ENCODE measurements at places on chromosomes 6 and 20.

GRCh38 chr6:89375427-89376267 is 23.1 kb upstream of the UBE2J1 start:
- no peak for DNase-seq

GRCh38 chr20:49165611-49166010 is 22.5 kb downstream of the STAU1 start:
- DNase-seq = no peak

DNA sequence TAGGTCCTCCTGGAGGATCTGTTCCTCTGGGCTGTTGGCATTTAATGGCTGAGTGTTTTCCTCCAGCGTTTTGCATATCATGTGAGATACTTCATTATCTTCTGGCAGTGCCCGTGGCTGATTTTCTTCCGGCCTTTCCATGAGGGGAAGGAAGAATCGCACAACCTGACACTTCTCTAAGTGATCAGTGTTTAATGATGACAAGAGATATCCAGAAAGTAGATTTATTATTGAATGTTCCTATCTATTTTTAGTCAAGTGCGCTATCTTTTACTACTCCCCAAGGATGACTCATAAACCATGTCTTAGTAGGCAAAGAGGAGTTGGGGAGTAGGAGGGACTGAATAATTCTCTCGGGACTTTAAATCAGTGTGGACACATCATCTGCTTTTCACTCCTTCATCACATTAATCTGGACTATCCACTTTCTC is 149.7 kb downstream of the PLCB4 start:
- DNase-seq = no peak

DNA sequence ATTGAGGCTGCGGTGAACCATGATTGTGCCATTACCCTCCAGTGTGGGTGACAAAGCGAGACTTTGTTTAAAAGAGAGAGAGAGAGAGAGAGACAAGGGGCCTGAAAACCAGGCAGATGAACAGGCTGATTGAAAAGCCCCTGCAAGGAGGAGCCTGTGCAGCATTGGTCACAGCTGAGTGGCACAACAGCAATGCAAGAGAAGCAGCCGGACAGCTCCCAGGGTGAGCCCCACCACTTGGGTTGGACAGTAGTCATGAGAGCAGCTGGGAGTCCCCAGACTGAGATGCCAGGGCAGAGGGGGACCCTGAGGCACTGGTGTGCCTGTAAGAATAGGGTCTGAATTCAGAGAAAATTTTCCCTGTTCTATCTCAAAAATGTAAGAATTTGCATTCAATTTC is 10.2 kb downstream of the DNPH1 start:
- DNase-seq = no peak

GRCh38 chr6:45310118-45310788 is 17.9 kb upstream of the RUNX2 start:
- DNase-seq = no peak

GRCh38 chr6:10692965-10693538 is 1.4 kb downstream of the C6orf52 start:
- DNase-seq = no peak

GRCh38 chr6:52984247-52984646 is 10.8 kb downstream of the GSTA4 start:
- no peak for DNase-seq

DNA sequence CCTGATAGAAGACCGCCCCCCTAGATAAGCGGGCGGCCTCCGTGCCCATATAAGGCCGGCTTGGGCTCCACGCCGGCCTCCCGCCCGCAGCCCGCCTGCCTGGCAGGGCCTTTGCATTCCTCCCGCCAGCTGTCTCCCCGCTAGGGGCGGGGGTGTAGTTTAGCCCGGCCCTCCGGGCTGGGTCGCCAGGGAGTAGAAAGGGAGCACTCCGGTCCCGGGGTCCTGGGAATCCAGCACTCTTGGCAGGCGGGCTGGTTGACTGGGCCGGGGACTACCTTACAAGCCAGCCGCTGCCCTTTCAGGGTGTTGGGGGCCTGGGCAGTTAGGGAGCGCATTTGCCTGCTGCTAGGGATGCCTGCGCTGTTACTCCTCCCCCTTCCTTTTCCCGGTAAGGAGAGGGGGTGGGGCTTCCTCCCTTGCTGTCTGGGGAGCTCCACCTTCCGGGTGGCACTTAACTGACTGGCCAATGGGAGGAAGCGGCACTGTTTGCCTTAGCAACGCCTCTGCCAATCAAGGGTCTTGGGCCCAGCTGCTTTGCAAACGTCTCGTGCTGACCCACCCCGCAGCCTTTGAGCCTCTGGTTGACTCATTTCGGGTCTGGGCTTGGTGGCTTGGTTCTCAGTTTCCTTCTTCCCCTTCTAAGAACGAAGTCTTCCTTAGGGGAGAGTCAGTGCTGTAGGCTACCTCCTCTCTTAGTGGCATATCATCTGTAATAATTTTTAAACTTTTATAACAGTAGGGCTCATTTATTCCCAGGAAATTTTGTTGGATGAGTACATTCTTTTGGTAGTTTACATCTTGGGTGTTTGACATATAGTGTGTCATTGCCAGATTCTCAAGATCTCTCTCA is 3.4 kb downstream of the SRF start:
- DNase-seq = peak; percentile 78

GRCh38 chr6:87905101-87905641 is 142.5 kb upstream of the SPACA1 start:
- no peak for DNase-seq

DNA sequence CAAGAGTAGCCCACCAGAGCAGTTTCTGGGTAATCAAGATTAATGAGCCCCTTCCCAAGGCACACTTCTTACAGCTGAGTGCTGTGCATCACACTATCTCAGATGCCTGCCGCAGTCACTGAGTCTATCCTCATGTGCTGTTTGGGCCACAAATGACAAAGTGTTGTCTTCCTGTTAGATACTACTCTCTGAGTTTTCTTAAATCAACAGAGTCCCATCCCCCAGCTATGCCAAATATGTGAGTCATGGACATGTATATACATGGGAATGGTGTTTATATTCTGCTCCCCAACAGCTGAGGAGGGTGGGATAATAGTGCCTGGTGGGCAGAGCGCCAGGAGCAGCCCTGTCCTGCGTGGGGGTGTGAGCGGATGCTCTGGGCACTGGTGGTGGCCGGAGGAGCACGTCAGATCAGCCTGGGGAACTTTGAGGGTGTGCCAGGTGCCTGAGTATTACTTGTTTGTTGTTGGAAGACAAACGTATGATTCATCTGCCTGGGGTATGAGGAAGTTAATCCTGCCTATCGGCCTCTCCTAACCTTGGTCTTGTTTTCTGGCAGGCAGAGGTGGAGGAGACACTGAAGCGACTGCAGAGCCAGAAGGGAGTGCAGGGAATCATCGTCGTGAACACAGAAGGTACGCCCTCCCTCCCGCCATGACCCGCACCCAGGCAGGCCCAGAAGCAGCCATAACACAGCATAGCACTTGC is 9.6 kb downstream of the DYNLRB1 start:
- DNase-seq = peak; percentile 99

- DNase-seq = no peak
Observed at GRCh38 chr6:16851044-16851540, 89.8 kb upstream of the ATXN1 start.

DNA sequence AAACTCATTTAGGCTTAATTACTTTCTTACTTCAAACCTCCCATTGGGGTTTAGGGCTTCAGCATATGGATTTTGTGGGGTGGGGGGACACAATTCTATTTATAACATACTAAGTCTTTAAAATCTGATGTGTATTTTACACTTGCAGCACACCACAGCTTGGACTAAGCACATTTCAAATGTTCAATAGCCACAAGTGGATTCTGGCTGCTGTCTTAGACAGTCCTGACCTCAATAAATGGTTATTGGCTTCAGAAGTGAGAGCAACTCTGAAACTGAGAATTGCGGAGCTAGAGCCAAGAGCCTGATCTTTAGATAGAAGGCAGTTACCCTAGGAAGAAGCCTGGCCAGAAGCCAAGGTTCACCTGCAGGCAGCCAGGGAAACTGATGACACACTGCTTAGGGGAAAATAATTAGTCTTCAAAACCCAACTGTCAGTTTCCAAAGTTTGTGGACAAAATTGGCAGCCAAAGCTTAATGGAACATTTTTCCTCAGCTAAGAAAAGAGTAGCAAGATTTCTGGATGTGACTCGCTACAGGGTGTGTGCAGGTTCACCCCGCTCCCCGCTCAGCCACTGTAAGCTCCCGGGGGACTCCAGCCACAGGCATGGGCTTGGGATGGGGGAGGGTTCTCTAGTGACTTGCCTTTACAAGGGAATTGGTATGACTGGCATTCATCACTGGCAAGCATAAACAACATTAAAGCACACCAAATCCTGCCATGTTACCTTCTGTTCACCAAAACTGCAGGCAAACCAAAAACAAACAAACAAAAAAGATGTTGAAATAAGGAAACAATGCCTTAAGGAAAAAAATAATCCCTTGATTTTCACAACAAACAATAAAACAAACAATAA is 219.8 kb downstream of the TFAP2A start:
- DNase-seq = no peak

DNA sequence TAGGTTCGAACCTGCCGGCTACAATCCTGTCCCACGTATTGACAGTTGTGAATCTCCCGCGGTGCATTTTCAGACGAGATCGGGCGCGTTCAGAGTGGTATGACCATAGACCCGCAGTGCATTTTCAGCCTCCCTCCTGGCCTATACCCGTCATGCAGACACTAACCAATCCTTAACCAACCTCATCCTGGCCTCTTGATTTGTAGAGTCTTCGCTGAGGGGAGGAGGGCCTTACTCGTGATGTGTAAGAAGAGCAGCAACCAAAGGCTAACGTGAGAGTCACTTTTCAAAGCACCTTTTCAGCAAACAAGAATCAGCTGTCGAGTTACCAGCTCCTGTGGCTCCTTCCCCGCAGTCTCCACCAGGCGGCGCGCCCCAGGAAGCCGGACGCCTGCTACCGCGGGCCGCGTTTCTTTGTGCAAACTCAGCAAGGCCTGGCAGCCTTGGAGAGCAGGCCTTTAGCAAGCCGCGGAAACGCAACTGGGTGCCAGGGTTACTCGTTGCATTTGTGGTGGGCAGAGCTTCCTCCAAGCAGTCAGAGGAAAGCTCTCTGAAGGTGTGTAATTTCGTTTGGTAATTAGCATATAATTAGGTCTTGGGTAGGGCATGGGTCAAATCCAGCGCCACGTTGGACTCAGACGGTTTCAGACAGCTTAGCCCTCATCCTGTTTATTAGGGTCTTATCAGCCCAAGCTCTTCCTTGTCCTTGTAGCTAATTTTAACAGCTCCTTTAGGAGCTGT is 139.8 kb downstream of the OR2B2 start:
- DNase-seq = peak; percentile 75

GRCh38 chr6:151101161-151101815 is 138.5 kb upstream of the AKAP12 start:
- no peak for DNase-seq

DNA sequence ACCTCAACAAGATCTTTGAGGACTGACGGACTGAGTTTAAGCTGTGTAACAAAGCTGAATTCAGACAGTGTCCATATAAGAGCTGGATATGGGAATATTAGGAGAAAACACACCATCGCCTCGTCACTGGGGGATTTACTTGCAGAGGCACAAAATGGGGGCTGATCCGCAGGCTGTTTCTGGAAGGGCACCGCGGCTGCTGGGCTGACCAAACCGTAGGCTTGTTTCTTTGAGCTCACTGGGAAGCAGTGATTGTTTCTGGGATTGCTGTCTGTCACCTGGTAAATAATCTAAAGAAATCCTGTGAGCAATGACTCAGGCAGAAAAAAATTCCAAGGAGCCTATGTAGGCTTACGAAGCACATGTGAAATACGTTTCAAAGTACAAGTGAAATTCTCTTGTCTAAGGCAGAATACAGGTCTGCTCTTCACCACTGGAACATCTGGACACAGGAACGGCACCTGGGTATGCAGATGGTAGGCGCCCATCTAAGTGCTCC is 63.9 kb upstream of the MPC1 start:
- no peak for DNase-seq
